ENCODE measurements at places on chromosomes 13 and 19.

GRCh38 chr19:38361633-38362075 is 12.7 kb upstream of the PSMD8 start:
- DNase-seq, result peak; percentile 66

DNA sequence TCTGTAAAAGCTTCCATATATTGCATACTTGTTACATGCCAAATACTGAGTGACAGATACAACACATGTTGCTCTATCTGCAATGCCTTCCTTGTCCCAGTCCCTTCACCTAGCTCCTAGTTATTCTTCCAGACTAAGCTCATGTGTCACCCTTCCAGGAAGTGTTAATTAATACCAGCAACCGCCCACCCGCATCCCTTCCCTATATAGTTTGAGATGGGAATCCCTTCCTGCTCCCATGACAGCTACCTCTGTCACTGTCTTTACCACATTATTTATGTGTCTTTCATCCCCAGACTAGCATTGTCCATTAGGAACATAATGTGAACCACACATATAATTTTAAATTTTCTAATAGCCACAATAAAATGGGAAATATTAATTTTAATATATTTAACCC is 49.5 kb upstream of the FRY start:
- no peak for DNase-seq

DNA sequence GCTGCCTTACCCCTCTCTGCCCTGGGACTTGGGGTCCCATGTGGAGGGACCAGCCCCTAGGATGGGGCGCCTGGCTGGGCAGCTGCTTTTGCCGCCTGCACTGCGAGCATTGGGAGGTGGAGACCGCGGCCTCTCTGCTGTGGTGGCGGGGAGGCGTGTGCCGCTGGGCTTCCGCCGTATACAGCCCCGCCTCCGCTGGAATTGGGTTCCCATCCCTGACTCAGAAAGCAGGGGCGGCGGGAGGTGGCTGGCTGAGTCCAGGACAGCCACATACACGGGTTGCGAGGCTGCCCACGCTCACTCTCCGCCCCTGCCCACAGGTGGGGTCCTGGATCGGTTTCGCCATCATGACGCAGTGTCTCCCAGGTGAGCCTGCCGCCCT is 6.6 kb downstream of the NDUFB7 start:
- no peak for DNase-seq

GRCh38 chr13:39938596-39938995 is 283.1 kb downstream of the COG6 start:
- no peak for DNase-seq

DNA sequence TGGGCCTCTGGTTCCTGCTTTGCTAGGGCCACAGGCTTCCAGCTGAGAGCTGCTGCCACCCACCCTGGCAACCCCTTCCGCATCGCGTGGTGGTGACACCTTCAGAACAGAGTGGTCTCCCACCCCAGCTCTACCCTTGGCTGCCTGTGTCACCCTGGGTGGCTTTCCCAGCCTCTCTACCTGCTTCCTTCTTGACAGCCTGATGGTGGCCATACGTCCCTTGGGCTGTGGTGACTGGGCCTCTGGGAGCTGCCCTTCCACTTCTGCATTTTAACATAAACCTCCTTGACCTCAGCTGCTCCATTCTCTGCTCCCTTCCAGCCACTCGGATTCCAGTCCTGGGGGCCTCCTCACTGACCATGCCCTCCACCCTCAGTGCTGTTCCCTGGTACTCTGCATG is 17.0 kb downstream of the PAK4 start:
- no peak for DNase-seq

GRCh38 chr13:36752673-36753072 is 66.3 kb upstream of the RFXAP start:
- no peak for DNase-seq

GRCh38 chr13:93220073-93220472 is 6.5 kb upstream of the GPC6 start:
- DNase-seq, result no peak

- no peak for DNase-seq
These were observed 106.2 kb upstream of the KLF5 start for GRCh38 chr13:72952529-72953141.

DNA sequence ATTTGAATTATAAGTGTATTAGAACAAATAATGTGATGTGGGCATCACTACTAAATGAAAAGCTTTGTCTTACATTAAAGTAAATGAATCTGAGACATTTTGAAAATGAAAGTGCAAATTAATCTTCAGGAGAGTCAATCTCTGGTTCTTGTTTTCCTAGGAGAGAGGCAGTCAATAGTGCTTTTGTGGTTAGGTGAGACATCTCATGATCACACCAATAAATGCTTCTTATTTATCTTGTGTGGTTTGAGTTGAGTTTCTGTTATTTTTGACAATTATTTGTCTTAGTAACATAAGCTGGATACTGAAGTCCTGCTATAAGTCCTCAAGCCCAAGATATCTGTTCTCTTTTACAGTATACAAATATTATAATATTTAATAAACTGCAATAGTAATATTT is 1378.0 kb upstream of the PCDH9 start:
- DNase-seq, result no peak

- DNase-seq, result peak; percentile 76
These were observed 1.4 kb downstream of the RNF126 start for GRCh38 chr19:661427-662196.

DNA sequence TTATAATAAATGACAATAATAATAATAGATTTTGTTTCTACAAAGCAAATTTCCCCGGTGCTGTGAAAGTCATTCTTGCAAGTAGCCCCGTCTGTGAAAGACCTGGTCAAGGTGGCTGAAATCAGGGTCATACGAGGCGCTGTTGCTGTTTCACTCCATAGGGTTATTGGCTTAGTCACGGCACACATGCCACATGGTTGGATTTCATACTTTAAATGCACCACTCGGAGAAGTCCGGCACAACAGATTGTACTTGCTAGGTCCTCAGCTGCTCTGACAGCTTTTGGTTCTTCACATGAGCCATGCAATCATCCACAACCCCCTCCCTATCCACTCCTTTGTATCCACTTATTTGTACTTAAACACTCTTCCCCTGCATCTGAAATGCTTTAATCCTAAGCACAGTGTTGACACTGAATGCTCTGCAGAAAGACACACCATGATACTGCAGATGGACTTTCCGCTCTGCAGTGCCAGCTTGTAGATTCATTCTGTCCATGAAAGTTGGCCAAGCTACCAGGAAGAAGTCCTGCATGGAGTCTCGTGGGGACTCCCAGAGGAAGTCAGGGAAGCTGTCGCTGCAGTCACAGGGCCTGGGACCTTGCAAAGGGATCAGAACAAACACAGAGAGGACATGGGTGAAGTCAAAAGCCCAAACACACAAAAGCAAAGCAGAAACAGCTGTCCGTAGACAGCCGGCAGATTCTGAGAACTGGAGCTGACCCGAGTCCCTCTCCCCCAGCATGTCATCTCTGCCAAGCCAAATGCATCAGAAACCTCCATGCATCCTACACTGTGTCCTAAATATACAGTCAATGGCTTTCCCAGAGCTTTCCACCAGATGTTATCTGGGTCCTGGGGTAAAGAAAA is 124.6 kb downstream of the COL4A2 start:
- DNase-seq, result no peak

DNA sequence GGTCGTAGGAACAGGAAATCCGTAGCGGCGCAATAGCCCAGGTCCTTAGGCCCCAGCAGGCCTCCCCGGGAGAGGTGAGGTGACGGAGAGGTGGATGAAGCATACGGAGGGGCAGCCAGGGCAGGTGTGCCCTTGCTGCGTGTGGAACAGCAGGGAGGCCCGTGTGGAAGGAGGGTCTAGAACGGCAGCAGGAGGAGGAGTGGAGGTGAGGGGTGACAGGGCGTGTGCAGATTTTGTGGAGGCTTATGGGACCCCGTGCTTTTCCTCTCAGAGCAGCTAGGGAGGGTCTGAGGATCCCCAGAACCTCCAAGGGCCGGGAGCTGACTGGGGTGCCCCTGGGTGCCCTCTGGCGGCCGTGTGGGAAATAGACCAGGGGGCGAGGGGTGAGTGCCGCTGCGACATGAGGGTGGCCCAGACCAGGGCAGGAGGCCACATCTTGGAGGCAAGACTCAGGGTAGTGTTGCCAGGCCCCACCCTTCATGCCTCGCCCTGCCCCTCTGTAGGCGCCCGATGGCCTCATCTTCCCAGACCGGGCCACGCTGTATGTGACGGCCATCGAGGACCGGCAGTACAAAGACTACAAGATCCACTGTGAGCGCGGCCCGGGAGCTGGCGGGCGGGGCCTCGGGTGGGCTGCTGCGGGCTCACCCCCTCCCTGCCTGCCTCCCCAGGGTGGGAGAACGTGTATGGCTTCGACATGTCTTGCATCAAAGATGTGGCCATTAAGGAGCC is 5.0 kb upstream of the ADM5 start:
- no peak for DNase-seq

DNA sequence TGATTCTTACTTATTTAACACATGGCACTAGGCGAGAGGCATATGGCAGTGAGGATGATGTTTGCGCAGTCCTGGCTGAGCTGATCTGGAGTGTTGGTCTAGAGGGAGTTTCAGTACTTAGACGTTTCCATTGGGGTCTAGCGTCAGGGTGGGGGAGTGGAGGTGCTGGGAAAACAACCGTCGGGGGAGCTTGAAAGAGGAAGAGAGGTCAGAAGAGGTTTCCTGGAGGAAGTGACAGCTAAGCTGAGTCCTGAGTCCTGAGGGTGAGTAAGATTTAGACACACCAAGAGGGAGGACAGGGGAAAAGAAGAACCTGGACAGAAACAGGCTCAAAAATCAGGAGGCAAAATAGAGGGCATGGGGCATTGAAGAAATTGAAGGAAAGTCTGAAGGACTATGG is 81.4 kb downstream of the ALOX5AP start:
- DNase-seq, result no peak

- DNase-seq, result no peak
These were observed 277.1 kb downstream of the KLF5 start for GRCh38 chr13:73335944-73336343.

- no peak for DNase-seq
These were observed 515.8 kb downstream of the SLITRK6 start for GRCh38 chr13:85283408-85283807.

- no peak for DNase-seq
These were observed 63.8 kb downstream of the SCEL start for GRCh38 chr13:77599351-77599750.

- no peak for DNase-seq
These were observed 63.5 kb upstream of the GPR183 start for GRCh38 chr13:99370481-99371275.

DNA sequence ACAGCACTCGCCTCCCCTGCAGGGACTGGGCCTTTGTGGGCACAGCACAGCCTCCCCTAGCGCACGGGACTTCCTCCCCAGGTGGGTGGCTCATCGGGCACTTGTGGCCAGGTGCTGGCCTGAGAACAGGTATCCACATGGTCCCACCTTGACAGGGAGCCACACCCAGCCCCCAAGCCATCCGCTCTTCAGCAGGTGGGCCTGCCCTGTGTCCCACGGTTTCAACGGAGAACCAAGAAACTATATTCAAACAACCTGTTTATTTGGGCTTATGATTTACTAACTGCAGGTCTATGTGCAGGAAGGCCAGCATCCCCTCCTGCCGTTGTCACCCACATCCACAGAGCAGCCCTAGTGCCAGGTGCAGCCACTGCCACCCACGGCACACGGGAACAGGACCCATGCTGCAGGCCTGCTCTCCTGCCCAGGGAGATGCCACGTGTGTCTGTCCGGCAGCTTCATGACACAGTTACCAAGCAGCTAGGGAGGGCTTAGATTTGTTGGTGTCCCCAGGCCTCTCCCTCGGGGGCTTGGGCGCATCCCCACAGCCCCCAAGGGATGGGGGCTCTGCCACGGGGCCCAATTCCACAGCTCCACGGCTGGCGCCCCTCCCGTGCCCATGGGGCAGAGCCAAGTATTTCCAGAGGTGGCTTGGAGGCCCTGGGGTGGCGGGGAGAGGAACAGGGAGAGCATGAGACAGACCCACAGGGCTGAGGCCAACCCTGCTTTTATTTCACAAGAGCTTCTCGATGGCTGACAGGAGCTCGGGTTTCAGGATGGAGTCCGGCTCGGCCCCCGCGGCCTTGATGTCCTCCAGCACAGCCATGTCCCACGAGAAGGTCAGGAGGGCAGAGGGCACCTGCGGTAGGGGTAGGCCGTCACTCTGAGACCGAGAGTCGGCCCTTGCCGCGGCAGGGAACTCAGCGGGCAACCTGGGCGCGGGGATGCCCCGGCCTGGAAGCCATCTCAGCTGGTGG is 12.5 kb downstream of the UBXN6 start:
- no peak for DNase-seq

- no peak for DNase-seq
These were observed 178.9 kb downstream of the OLFM4 start for GRCh38 chr13:53207556-53207955.

DNA sequence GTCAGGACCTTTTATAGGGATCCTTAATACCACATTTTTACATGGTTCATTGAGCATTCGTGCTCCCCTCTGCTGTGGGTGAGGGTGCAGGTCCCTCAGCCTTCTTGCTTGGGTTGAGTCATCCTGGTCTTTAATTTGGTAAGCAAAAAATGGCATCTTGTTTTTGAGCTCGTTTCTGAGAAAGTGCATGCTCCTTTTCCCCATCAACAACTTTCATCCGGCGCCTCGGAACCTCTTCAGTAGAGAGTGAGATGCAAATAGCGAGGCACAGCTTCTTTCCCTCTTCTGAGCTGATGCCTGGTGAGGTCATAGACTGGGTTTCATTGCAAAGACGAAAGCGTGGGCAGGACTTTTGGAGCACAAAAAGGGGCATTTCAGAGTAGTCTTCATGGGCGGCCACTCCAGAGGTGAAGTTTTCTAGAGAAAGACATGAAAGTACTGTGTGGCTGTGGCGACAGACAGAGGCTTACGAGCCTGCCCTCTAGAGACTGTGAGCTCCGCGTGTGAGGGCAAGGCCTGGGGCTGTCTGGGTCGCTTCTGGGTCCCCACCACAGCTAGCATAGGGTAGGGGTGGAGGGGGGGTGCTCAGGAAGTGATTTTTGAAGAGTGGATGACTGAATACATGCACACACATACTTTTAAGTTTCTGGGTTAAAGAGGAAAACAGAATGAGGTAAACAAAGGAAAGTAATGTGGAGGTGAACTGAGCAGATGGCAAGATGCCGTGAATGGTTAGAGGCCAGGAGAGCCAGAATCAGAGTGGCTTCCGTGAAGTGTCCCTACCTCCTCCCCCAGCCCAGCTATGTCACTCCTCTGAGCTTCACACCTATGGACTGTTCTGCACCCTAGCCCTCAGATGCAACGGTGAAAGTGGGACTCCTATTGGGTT is 44.3 kb downstream of the BBC3 start:
- DNase-seq, result peak; percentile 80

- no peak for DNase-seq
These were observed 13.2 kb upstream of the ZNF254 start for GRCh38 chr19:24073807-24074206.

GRCh38 chr19:10000171-10000826 is 10.0 kb downstream of the COL5A3 start:
- DNase-seq, result peak; percentile 54

DNA sequence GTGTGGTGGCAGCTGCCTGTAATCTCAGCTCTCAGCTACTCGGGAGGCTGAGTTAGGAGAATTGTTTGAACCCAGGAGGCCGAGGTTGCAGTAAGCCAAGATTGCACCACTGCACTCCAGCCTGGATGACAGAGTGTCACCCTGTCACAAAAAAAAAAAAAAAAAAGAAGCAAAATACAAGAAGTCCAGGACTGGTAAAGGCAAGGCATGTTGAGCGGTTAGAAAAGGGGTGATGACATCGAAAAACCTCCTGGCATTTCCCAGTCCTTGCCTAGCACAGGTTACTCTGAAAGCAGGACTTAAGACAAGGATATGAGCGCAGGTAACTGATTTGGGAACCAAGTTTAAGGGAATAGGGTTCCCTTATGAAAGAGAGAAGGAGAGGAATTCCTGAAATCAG is 2.5 kb upstream of the LILRB4 start:
- peak; percentile 20 for DNase-seq
